NCI-H1694 (cell line): ENCODE measurements at places on chromosomes 1 and 21.

GRCh38 chr1:204685236-204686006 lies at the start of gene LRRN2:
Gene LRRN2, minus strand, starts transcription at chr1:204685738. Its CDS starts 65,746 bp downstream, at chr1:204619992.
- no peak for DNase-seq

DNA sequence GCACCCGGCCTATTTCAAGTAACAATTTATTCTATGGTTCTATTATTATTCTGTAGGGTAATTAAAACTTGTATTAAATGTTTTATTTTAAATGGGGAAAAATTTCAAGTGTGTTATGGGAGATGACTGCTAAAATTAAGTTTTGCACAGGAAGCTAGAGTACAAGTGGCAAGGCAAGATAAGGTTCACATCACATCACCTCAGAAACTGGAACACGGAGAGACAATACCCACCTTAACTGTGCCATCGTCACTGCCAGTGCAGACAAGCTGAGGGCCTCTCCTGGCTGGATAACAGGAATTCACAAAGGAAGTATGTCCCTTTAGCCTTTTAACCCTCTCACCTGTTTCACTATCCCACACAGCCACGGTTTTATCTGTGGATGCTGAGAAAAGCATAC lies 7.6 kb downstream of the SNRNP40 start:
- no peak for DNase-seq

DNA sequence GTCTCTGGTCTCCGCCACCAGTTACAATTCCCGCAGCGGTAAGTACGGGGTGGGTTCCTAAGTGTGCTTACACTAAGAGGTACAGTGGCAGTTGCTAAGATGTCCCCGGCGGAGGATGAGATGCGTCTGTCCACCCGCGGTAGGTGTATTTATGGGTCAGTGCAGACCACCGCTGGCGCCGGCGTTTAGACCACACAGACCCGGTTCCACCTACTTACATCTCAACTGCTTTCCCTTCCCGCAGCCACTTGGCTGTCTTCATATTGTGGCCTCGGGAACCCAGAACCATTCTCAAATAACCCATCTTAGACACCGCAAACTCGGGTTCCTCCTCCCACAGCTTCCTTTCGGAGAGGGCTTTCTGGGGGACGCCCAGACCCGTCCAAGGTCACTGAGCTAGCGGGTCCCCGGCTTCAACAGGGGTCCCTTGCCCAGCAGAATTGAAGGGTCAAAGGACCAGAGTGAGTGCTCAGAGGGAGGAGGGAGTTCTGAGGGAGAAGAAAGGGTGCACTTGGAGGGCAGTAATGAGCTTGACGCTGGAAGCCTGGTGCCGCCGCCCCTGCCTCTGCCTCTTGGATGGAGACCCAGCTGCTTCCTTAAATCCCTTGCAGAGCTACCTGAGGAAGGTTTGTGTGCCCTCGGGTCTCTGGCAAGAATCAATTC lies 8.6 kb downstream of the NR5A2 start:
- DNase-seq: no peak

GRCh38 chr1:97186381-97186780 lies 464.8 kb downstream of the PTBP2 start:
- no peak for DNase-seq

DNA sequence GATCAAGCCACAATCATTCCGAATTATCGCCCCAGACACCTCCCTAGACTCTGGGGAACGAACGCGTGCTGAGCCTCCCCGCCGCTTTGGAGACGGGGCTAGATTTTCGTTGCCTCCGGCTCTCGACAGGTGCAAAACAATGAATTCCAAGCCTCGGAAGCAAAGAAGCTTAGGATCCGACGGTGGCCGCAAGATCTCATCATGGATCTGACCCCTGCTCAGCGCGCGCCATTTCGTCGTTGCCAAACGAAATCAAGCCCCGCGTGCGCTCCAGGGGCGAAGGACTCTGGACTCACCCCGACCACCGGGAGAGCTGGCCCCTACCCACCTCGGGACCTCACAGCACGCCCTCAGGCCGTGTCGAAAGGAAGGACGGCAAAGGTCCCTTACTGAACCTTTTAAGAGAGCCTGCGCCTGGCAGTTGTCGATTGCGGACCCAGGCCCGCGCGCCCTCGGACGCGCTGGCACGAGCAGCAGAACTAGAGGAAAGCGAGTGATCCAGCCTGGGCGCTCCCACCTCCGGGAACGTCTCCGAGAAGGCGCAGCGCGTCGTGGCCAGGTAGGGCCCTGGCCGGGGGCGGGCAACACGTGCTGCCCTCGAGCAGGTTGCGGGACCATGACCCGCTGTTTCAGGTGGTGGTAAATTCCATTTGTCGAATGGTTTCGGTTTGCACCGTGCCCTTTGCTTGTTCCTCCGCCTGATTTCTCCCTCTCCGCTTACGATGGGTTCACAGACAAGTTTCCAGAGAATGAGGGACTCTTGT lies 1.6 kb upstream of the RUNX3 start:
- no peak for DNase-seq

- peak; percentile 18 for DNase-seq
Observed at GRCh38 chr1:214332946-214333798, 52.2 kb downstream of the SMYD2 start.
